ENCODE measurements at places on chromosomes 4 and X.

- no peak for DNase-seq
Observed at GRCh38 chrX:56232221-56233082, at the start of gene KLF8. TSS of gene KLF8 (plus strand) at chrX:56232356. CDS start at chrX:56233335, 979 bp downstream.

GRCh38 chrX:37993837-37994619 lies 12.3 kb upstream of the SYTL5 start:
- DNase-seq = no peak

- no peak for DNase-seq
Observed at GRCh38 chrX:119072744-119073143, at the start of gene CT47C1. TSS of gene CT47C1 (plus strand) at chrX:119072993. CDS start at chrX:119073226, 233 bp downstream.

DNA sequence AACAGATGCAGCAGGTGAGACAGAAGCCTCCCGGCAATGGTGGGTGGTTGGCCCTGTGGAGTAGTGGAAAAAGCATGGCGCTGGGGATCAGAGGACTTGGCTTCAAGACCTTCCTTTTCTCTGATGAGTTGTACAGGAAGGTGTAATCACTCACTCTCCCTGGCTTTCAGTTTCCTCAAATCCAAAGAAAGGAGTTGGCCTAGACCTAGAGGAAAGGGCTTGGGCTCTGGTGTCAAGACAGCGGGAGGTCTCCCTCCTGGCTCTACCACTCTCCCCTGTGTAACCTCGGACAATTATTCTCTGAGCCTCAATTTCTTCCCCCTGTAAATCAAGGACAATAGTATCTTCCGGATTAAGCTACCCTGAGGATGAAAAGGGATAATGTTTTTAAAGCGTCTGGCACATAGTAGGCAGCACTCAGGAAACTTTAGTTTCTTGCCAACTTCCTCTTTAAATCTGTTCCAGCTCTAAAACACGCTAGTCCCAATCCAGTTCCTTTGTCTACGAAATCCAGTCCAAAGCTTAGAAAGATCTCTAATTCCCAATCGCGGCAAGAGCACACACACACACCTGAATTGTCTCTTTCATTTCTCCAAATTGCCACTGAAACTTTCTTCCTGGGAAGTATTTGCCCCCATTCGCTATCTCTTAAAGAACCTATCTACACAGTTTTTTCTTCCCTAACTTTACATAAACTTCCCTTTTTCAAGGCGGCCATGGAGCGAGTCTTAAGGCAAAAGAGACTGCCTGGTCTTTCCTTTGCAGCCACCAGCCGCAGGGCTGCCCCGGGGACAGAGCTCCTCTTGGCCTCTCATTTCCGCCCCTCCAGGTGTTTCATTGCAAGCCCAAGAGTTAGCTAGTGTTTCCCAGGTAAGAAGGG lies 29.9 kb upstream of the GPC4 start:
- DNase-seq = no peak

DNA sequence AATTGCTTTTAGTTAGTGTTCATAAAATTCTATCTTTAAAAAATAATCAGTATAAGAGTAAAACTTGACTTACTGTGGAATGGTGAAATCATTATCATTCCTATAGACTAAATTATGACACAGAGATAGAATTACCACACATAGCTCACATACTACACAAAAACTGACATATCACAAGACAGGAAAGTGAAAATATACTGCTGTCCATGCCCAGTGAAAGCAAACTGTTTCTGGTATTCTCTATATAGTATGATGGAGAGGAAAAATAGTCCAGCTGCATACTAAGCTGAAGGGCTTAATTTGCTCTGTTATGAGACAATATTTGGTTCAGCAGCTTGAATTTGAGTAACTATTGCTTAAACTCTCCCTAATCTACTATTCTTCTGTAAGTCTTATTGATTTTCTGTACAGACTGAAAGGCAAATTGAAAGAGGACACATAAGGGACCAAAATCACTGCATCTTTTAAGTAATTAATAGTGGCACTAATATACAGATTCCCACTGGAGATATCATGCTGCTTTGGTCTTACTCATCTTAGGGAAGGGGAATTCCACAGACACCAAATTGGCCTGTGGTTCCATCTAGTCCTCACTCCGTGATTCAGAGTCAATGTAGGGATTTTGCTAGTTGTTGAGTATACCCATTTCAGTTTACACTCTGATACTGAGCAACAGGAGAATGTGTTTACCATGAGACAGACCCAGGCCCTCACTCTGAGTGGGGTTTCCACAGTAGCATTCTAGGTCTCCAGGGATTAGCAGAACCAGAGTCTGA lies 47.4 kb upstream of the AGA start:
- no peak for DNase-seq

GRCh38 chrX:19715711-19716638 lies 171.4 kb downstream of the SH3KBP1 start:
- DNase-seq = no peak

- peak; percentile 90 for DNase-seq
Observed at GRCh38 chr4:24105327-24106038, 215.6 kb upstream of the PPARGC1A start.

DNA sequence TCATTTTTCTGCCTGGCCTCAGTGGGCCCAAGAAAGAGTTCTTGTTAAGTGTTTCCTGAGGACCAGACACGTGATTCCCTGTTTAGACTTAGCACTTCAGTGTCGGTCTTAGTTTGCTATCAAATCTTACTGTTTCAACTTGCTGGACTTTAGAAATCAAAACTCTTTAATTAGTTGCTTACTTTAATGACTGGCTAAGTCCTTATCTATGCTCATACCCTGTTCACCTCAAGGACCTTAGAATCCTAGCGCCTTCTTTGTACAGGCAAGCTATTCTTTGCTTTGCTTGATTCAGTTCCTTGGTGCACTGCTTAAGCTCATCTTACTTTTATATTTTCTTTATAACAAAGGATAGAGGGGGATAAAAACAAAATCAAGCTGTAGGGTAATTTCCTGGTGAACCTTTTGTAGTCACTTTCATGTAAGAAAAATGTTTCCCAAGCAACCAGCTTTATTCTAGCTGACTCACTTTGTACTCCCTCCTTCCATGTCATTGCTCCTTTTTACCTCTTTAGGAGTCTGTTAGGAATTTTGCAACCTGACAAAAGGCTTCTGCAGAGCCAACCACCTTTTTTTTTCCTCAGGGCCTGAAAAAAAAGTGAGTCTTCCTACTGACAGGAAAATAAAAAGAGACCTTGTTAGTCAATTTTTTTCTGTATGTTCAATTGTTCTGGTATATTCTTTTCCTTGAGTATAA lies 14.7 kb downstream of the WDR44 start:
- DNase-seq = no peak

DNA sequence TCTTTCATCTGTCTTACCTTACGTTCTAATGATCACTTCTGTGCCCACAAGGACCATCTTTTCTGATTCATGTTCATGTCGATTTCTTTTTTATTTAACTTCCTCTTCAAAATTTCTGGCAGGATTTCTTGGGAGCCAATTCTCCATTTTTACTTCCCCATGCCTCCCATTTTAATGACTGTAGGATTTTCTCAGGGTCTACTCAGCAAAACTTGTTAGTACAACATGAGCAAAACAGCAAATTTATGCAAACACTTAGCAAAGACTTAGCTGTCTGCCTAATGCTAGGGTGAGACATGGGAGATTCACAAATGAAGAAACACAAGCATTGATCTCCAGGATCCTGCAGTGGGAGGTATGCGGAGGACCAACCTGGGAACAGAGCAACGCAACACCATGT lies 5.5 kb downstream of the CD38 start:
- DNase-seq = no peak

DNA sequence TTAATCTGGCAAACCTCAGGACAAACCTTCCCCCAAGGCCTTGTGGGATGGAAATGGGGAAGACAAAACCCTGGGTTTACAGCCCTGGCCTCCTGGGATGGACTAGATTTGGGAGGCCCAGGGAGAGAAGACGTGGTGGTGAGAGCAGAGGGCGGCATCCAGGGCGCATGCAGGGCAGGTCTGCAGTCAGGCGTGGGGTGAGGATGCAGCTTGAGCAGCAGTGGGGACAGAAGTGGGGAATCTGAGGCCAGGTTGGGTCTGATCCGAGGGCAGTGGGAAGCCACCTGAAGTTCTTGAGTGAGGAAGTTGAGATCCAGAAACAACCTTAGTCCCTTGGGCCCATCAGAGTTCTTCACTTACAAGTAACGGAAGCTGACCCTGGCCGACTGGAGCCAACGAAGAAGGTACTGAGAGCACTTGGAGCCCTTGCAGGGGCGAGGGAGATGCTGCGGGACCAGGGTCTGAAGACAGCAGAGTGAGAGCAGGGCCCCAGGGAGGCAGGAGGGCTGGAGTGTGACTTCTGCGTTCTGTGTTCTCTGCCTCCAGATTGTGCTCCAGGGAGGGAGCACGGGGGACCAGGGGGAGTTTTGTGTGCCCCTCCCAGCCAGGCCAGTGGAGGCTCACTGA lies 42.0 kb upstream of the GPR78 start:
- no peak for DNase-seq

DNA sequence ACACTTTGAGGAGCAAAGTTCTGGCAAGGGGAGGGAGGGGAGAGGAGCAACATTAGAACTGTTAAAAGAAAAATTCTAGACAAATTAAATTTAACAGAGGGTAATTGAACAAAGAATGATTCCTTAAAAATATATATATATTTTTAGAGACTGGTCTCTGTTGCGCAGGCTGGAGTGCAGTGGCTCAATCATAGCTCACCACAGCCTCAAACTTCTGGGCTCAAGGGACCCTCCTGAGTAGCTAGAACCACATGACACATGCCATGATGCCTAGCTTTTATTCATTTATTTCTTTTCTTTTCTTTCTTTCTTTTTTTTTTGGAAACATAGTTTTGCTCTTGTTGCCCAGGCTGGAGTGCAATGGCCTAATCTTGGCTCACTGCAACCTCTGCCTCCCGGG lies 19.1 kb upstream of the SPINK2 start:
- DNase-seq = no peak

DNA sequence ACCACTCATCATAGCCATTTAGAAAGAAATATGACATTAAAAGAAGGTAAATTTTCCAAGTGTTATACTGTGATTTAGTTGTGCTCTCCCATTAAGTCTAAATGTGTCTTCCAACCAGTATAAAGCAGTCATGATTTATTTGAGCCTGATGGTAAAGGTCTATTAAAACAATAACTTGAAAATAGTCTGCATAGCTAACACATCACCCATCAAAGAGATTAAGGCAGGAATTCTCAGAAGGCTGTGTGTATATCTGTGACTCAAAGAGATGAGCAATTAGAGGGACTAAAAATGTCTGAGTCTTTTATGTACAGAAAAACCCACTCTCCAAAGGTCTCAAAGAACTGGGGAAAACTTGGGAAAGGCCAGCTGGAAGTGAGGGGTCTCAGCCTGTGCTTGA lies 70.3 kb upstream of the IQCM start:
- DNase-seq = peak; percentile 38

DNA sequence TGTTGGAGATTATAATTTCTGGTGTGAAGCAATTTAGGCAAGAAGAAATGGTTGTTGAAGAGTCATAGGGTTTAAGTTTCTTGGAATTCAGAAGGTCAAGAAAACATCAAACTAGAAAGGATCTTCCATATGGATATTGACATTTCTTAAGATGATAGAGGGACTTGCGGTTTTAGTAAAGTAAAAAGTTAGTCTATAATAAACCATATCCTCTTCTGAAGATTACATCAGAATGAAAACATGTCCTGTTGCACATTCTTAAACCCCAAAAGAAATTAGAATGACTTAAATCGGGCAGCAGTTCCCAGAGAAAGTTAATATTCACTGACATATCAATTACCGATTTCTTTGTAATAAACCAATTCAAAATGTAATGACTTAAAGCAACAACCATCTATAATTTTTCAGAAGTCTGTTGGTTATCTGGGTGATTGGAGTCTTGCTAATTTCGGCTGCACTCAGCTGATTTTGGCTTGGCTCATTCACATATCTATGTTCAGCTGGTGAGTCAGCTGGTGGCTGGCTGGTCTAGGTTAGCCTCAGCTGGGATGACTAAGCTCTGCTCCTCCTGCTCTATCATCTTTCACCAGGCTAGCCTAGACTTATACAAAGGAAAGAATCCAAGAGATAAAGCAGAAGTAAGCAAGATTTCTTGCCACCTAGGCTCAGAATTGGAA lies 24.4 kb upstream of the DYNLT3 start:
- peak; percentile 65 for DNase-seq

GRCh38 chr4:41095192-41095872 lies 119.0 kb downstream of the APBB2 start:
- no peak for DNase-seq

DNA sequence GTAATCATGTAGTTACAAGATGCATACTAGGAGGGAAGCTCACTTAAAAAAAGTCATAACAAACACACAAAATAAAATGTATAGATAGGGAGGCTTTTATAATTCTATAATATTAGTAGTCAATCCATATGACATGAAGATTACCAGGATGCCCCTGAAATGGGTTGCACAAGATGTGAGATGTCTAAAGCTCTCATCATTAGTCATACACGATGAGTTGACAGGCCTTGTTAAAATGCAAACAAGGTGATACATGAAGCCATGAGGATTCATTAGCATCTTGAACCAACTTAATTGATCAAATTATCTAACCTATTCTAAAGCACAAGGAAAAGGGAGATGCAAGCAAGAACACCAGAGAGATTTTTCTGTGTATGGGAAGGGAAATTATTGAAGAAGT lies 470.2 kb downstream of the IQCM start:
- no peak for DNase-seq

DNA sequence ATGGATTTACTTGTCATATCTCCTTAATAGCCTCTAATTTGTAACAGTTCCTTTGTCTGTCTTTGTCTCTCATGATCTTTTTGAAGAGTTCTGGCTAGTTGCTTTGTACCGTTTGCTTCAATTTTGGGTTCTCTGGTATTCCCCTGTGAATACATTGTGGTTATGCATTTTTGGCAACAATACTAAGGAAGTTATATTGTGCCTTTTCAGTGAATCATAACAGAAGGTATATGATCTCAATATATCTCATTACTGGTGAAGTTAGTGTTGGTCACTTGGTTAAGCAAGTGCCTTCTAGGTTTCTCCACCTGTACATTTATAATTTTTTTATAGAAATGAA lies 48.6 kb downstream of the DCLK2 start:
- no peak for DNase-seq

GRCh38 chr4:47500776-47501175 lies 15.7 kb downstream of the ATP10D start:
- DNase-seq = no peak

- DNase-seq = no peak
Observed at GRCh38 chrX:150326541-150327247, 36.4 kb upstream of the MAMLD1 start.

DNA sequence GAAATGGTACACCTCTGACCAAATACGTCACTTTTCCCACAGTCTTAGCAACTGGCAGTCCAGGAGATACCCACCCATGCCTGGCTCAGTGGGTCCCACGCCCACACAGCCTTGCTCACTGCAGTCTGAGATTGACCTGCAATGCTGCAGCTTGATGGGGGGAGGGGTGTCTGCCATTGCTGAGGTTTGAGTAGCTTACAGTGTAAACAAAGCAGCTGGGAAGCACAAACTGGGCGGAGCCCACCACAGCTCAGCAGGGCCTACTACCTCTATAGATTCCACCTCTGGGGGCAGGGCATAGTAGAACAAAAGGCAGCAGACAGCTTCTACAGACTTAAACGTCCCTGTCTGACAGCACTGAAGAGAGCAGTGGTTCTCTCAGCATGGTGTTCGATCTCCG lies 52.7 kb downstream of the AMER1 start:
- DNase-seq = no peak
